Stomach (tissue), 19 donors: ENCODE measurements at places on chromosomes 12 and 14. TPM values are rescaled to one million over a fixed set of nuclear protein-coding genes. Genes with fewer than 3 reads are reported as not detected.

GRCh38 chr12:12716793-12717585, at the start of gene CDKN1B:
Gene CDKN1B (plus strand): TSS chr12:12717368. CDS start chr12:12717840, 472 bp downstream.
- peaks cover 52% of the 10 kb centered on the region for H3K4me1 ChIP-seq
- DNase-seq, result peak; percentile 97
- H3K27ac ChIP-seq, result peak within 1 kb of the TSS; percentile 97
- no peaks in the 10 kb centered on the region for H3K27me3 ChIP-seq
- H3K4me3 ChIP-seq, result peak within 1 kb of the TSS; percentile 84

GRCh38 chr14:54814076-54814475, 88.5 kb downstream of the GCH1 start:
- no peak overlapping the region for H3K27ac ChIP-seq
- no peaks in the 10 kb centered on the region for H3K27me3 ChIP-seq
- DNase-seq, result no peak
- H3K4me1 ChIP-seq, result no peaks in the 10 kb centered on the region
- H3K36me3 ChIP-seq, result no peaks in the 10 kb centered on the region

GRCh38 chr14:65117769-65118745, 15.7 kb upstream of the MAX start:
- H3K4me3 ChIP-seq, result no peak overlapping the region
- no peaks in the 10 kb centered on the region for H3K36me3 ChIP-seq
- H3K27ac ChIP-seq, result no peak overlapping the region
- DNase-seq, result no peak

DNA sequence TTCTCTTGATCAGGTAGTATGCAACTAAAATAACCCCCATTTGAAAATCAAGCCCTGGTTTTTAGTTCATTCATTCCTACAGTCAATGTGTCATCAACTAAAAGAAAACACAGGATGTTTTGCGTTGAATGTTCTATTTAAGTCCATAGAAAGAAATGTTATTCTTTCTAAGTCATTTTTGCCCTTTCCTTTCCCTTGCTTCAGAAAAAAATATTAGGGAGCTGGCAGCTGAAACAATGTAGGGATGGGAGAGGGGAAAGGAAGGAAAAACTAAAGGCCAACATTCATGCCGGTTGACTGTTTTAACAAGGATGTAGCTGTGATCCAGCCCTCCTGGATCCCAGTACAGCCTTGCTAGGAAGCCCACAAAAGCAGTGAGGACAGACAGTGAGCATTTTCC, 155.1 kb downstream of the BTG1 start:
- no peak overlapping the region for H3K27ac ChIP-seq
- no peak for DNase-seq
- H3K36me3 ChIP-seq, result no peaks in the 10 kb centered on the region
- no peaks in the 10 kb centered on the region for H3K4me1 ChIP-seq
- no peaks in the 10 kb centered on the region for H3K27me3 ChIP-seq

DNA sequence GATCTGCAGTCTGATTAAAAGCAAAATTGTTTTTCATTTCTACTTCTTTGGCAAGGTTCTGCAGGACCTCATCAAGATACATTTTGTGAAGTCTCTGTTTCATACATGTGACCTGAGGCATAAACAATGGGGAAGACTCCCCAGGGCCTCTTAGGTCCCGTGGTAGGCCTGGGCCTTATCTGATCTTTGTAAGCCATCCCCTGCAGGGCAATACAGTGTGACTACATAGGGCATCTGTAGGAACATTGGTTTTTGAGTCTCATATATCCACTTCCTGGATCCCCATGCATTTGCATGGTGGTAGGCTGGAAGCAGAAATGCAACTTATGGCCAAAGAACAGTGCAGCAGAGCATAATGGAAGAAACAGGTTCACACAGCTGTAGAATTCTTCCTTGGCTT, 6.0 kb downstream of the FAR2 start:
- peaks cover 5% of the 10 kb centered on the region for H3K4me1 ChIP-seq
- H3K27me3 ChIP-seq, result peaks cover under 1% of the 10 kb centered on the region
- H3K4me3 ChIP-seq, result no peak overlapping the region
- no peak for DNase-seq
- H3K36me3 ChIP-seq, result no peaks in the 10 kb centered on the region

DNA sequence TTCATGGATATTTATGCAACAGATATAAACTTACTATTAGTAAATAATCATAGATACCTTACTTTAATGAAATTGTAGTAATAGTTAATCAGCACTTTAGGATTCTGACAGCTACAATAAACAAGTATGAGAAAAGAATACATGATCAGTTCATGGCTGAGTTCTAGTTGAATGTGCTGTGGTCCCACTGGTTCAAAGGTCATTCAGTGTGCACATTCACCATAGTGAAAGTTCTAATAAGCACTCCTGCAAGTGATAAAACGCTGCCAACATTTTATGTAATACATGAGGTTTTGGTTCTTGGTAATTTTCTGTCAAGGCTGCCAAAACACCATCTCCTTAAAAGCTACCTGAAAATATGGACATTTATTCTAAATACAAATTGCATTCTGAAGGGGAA, 92.6 kb downstream of the NUMB start:
- H3K36me3 ChIP-seq, result no peaks in the 10 kb centered on the region
- no peak overlapping the region for H3K4me3 ChIP-seq
- no peak for DNase-seq
- no peaks in the 10 kb centered on the region for H3K27me3 ChIP-seq

DNA sequence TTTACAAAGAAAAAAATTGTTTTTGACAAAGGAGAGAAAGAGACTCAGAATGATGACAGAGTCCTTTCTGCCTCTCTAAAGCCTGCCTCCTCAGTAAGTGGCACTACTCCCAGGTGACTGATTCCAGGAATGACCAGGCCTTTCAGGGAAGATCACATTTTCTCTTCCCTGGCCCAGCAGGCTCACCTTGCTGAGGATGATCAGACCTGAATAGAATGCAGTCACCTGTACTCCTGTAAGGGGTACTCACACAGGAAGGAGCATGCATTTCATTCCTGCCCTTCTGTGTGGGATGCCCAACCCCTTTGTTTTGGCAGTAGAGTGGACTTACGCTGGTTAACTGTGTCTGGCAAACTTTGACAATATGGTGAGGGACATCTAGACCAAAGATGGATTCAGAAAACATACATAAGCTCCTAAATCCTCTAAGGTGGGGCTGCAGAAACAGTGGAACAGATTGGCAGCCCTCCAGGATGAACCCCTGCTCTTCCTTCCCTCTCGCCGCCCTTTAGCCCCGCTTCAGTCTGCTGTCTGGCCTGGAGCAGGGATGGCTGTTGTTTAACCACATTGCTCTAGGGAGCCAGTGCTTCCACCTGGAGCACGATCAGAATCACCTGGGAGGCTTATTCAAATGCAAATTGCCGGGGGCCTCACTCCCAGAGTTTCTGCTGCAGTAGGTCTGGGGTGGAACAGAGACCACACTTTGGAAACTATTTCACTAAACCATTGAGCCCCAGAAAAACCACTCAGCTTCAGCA, 29.8 kb downstream of the ERG28 start:
- H3K36me3 ChIP-seq, result no peaks in the 10 kb centered on the region
- DNase-seq, result no peak

- no peaks in the 10 kb centered on the region for H3K27me3 ChIP-seq
- H3K36me3 ChIP-seq, result peaks cover 61% of the 10 kb centered on the region
- DNase-seq, result peak; percentile 86
- H3K4me3 ChIP-seq, result no peak overlapping the region
- H3K27ac ChIP-seq, result peak overlapping the region; percentile 83
- peaks cover 37% of the 10 kb centered on the region for H3K4me1 ChIP-seq
Observed at GRCh38 chr12:108565976-108566375, 3.6 kb downstream of the ISCU start.

DNA sequence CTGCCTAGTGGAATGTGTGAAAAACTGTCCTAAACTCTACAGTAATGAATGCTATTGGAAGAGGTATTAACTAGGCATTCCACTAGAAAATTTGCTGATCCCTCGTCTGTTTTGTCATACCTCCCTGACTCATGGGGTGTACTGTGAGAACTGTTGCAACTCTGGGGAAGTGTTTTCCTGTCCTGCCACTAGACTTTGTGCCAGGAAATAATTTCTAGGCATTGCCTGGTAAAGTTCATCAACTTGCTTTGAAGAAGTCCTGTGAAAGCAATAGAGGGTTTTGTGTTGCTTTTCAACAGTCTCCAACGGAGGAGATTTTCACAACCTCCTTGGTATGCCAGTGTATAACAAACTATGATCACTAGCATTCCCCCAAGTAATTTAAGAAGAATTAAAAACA, 139.9 kb downstream of the AKAP6 start:
- peaks cover 16% of the 10 kb centered on the region for H3K4me1 ChIP-seq
- H3K27ac ChIP-seq, result no peak overlapping the region
- H3K36me3 ChIP-seq, result no peaks in the 10 kb centered on the region

DNA sequence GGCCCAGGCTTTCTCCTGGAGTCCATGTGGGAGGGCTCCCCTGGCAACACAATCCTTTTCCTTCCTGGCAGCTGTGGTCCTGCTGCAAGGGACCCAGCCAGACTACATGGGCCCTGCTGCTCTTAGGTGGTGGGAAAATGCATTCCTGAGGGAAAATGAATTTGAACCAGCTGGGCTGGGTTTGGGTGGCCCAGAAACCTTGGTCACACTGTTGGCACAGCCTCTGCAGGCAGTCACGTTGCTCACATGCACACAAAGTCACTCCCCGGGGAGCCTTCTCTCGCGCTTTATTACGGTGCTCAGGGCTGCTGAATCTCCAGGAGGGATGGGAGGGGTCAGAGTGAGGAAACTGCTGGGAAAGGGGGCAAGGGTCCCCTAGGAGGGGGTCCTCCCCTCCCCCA, 17.2 kb downstream of the PLEKHG3 start:
- H3K36me3 ChIP-seq, result no peaks in the 10 kb centered on the region
- peak; percentile 79 for DNase-seq
- no peak overlapping the region for H3K4me3 ChIP-seq
- H3K27me3 ChIP-seq, result no peaks in the 10 kb centered on the region

GRCh38 chr12:113911971-113912759, 54.0 kb downstream of the RBM19 start:
- peaks cover 9% of the 10 kb centered on the region for H3K36me3 ChIP-seq
- H3K27me3 ChIP-seq, result no peaks in the 10 kb centered on the region
- no peaks in the 10 kb centered on the region for H3K4me1 ChIP-seq

Gene GARIN6
- polyA plus RNA-seq, result not detected

Gene SMCO3
- not detected for polyA plus RNA-seq

Gene FOXG1
- not detected for polyA plus RNA-seq

Gene WDHD1
- polyA plus RNA-seq, result 1.2 TPM

Gene AMDHD1
- polyA plus RNA-seq, result 0.23 TPM

Gene KERA
- polyA plus RNA-seq, result not detected

Gene DNAH10
- 0.03 TPM for polyA plus RNA-seq

Gene POTEG
- not detected for polyA plus RNA-seq

Gene ACOT4
- polyA plus RNA-seq, result 3.5 TPM

Gene ACYP1
- 30.1 TPM for polyA plus RNA-seq

Gene STAB2
- polyA plus RNA-seq, result not detected

Gene AQP6
- polyA plus RNA-seq, result not detected

Gene GLI1
- 2.7 TPM for polyA plus RNA-seq
